ENCODE measurements at places on chromosomes 16 and 17.

DNA sequence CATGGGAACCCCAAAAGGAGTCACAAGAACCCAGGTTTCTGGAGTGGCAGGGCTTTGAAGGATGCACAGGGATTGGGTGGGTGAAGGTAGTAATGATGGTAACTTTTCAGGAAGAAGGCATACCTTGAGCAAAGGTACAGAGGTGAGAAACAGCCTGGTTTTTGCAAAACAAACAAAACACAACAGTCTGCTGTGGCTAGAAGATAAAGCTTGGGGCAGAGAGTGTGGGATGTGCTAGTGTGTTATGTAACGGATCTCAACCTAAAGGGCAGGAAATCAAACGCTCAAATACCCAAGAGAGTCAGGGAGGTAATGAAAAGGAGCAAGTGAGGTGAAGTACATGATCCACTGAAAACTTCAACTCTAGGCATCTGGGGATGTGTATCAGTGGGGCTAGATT, 4.6 kb downstream of the PTGES3L start:
- DNase-seq, result no peak

DNA sequence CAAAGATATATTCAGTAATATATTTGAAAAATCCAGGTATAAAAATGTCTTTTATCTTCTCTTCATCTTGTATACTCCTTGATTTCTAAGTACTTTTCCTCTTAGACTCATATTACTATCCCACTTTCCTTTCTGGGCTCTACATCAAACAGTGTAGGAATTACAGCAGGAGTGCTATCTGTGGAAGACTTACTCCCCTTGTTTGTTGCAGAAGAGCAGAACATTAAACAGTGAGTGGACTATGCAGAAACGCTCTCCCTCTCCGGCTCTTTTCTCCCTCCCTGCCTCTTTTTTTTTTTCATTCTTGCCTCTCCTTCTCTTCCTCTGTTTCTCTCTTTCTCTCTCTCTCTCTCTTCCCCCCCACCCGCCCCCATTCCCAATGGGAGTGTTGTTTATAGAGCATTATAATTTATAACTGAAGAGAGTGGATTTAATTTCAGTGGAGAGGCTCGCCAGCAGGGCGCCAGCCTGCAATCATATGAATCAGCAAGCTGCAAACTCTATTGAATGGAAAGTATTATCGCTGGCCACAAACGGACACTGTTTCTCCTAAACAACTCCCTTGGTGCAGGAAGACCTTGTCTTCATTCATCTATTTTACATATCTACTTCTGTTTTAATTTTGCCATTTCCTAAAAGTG, 242.3 kb upstream of the TBX2 start:
- no peak for DNase-seq

DNA sequence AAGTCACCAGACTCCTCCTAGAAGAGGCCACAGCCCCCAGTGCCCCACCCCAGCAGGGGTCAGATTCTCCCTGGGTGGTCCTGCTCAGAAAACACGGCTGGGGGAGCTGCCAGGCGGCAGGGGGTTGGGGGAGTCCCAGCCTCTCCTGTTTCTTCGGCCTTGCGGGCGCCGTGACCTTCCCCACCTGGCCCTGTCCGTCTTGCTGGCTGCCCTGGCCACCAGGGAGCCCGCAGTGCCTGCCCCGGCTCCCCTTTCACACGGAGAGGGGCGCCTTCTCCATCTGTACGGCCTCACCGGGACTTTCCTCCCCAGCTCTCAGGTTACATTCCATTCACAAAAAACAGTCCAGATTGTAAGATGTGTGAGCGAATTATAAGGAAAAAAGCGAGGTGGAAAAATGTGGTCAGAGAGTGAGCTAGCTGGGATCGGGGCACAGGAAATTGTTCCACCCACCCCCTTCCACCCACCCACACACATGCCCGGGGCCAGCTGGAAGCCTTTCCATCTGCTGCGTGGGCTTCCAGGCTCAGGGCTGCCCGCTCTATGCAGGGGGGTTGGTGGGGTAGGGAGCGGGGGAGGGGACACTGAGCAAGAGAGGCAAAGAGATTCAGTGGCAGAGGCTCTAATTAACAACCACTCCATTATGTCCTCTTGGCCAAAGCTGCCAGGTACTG, 14.6 kb upstream of the CIBAR2 start:
- DNase-seq, result no peak

DNA sequence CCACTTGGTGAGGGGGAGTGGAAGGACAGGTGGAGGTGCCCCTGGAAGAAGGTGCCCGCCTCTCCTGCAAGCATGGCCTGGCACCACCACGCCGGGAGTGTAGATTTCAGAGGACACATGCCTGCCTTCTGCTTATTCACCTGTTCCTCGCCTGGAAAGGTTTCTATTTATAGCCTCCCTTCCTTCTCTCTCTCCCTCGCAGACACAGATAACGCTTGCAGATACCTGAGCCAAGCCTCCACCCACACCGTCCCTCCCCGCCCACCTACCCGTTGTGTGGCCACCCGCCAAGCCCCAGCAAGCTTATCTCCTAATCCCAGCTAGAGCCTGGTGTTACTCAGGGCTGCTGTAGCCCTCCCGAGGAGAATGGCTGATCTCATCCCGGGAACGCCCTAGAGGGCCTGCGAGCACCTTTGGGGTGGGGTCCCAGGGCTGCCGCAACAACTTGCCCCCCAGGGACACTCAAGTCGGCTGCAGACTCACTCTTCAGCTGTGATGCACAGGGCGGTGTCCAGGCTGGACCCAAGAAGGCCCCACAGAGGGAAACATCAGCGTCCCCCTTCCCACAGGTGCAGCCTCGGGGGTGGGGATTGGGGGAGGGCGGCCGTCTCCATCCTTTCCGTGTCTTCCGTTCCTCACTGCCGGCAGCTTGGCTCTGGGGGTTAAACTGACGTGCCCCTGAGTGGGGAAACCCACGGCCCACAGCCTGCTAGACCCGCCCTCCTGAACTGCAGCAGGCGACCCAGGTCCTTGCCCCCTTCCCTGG, 1.9 kb upstream of the SNAI3 start:
- no peak for DNase-seq

- DNase-seq, result no peak
Observed at GRCh38 chr16:88903267-88903666, 36.8 kb upstream of the PABPN1L start.

GRCh38 chr17:30352240-30352814, 18.5 kb upstream of the TMIGD1 start:
- DNase-seq, result no peak

Data from activated CD4-positive, alpha-beta T cell treated with anti-CD3 and anti-CD28 coated beads for 1 hour (primary cell).